ENCODE measurements at places on chromosomes 13 and 19. TPM values are rescaled to one million over a fixed set of nuclear protein-coding genes. Genes with fewer than 3 reads are reported as not detected.

PRR36 gene
- not detected for total RNA-seq

PEG3 gene
- total RNA-seq = 0.89 TPM

CDX2 gene
- total RNA-seq = not detected

FPR1 gene
- not detected for total RNA-seq

APOC4 gene
- not detected for total RNA-seq

All from dermis microvascular lymphatic vessel endothelial cell (primary cell).